A549 (cell line): ENCODE measurements at places on chromosomes 3 and 15. TPM values are rescaled to one million over a fixed set of nuclear protein-coding genes. Genes with fewer than 3 reads are reported as not detected.

DNA sequence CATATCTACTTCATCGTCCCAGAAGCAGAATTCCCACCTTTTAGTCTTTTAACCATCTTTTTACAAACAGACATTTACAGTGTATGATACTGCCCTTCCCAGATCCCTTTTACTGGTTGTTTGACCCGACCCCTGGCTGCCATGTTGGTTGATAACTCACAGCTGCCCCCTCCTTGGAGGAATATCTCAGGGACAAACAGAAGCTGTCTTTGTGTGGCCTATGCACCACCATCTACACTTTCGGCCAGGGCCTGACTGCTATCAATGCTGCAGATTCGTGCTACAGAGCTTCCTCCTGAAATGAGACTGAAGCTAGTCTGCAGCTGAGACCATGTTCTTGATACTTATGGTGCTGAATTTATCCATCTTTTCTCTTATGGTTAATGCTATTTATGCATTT, 6.6 kb upstream of the POLQ start:
- DNase-seq = no peak

PPM1L gene
- 0.26 to 0.39 TPM (median 0.27 TPM) in 3 replicates for polyA plus RNA-seq

ZNF662 gene
- polyA plus RNA-seq = not detected in 3 replicates

DNA sequence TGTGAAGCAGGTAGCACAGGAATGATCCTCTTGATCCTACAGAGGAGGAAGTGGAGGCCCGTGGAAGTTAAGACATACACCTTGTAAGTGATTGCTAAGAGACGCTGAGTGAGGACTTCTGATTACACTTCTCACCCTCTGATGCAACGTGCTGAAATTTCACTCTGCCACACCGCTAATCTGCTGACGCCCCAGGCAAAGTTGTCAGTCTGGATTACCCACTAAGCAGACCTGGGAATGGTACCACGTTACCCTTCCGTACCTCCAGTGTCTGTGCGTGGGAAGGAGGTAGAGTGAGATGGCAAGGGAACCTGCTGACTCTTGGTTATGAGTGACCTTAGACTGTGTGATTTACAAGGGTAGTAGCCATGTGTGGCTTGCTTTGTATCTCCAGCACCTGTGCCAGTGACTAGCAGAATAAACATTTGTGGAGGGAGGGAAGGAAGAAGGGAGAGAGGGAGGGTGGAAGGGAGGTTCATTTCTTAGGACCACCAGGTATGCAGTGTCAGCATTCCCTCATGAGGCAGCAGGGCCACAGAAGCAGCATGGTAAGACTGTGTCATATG, 115.0 kb downstream of the ALDH1A2 start:
- DNase-seq = no peak

GPR62 gene
- polyA plus RNA-seq = 0.05 TPM in 1 of 3 replicates, not detected in the others

DNA sequence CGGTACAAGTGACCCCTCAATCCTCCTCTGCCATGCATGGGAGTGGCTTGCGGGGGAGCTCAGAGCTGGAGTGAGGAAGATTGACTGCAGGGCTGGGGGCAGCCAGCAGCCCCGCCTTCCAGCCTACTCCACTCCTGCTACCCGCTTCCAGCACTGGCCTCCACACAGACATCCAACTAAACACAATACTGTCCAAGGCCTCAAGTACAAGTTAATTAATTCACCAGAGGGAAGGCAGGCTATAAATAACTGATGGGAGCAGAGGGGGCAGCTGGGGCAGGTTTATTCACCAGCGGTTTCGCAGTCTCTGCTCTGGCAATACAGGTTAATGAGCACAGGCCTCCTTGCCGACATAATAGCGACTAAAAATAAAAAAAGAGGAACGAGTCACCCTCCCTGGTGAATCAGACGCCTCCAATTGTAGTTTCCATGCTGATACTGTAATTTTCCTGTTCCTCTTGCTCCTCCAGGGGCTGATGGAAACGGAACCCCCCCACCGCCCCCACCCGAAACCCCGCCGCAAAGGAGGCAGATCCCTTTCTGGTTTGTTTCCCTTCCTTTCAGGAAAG, 166.4 kb upstream of the TLE3 start:
- DNase-seq = no peak
